Hematopoietic multipotent progenitor cell treated with erythropoietin and hydrocortisone succinate and interleukin-3 and kit ligand, for 8 days (in vitro differentiated cells): ENCODE measurements at places on chromosomes 4 and X.

- DNase-seq = no peak
Observed at GRCh38 chr4:169268951-169269760, 1.6 kb downstream of the SH3RF1 start.

GRCh38 chr4:144298519-144298918, 158.0 kb upstream of the GYPA start:
- DNase-seq = no peak

DNA sequence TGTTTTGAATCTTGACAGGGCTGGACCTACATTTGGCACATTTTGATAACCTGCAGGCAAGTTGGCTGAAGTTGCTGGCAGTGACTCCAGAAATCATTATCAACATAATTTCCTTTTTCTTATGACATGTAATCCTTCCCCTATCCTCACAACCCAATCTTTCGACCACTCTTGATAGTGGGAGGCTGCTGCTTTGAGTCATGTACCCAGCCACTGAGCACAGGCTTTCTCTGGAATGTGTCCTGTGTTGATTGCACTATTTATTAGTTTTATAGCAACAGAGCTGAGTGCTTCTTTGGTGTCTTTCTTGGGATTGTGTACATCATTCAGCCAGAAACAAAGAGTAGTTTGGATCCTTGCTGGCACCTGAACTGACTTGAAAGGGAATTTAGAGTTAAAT, 183.1 kb upstream of the LEF1 start:
- peak; percentile 67 for DNase-seq

- DNase-seq = no peak
Observed at GRCh38 chr4:116332508-116332907, 752.9 kb downstream of the TRAM1L1 start.

- DNase-seq = no peak
Observed at GRCh38 chrX:115650449-115650848, 89.5 kb downstream of the PLS3 start.

DNA sequence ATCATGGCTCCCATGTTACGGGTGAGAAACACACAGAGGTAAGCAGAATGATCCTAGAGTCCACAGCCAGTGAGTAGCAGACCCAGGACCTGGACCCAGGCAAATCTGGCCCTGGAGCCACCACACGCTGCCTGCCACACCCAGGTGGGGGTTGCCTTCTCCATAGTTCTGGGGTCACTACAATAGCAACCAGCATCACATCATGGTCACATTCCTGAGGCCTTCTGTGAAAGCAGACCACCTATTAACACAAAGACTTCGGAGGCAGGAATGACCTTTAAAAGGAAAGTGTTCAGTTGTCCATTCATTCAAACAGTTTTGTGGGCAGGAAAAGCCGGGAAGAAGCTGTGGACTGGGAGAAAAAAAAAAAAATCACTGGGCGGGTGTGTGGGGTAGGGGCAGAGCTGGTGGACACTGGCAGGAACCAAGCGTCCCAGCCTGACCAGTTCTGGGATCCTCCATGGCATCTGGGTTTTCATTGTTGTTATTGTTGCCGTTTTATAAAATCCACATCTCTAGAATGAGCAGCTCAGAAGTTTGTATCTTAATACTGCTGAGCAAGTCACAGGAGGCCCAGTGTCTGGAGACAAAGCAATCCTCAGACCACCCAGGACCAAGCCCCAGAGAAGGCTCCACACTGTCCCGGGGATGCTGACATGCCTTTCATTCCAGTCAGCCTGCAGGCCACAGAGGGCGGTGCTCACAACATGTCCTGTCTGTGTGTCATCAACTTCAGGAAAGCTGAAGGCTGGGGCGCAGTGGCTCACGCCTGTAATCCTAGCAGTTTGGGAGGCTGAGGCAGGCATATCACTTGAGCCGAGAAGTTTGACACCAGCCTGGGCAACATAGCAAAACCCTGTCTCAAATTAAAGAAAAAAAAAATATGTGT, 67.0 kb downstream of the SEL1L3 start:
- DNase-seq = no peak

DNA sequence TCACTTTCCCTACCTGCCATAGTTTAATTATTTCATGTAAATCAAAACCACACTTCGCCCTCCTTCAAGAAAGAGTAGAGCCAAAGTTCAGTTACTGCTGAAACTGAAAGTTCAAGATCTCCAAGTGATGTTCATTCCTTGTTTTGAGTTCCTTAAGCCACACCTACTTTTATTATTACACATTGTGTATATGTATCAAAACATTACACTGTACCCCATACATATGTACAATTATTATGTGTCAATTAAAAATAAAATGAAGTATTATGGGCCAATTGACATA, 892.3 kb upstream of the NDST4 start:
- DNase-seq = no peak

GRCh38 chr4:182103614-182104319, 139.4 kb upstream of the TENM3 start:
- no peak for DNase-seq

GRCh38 chr4:87069037-87069742, 134.4 kb downstream of the AFF1 start:
- no peak for DNase-seq

DNA sequence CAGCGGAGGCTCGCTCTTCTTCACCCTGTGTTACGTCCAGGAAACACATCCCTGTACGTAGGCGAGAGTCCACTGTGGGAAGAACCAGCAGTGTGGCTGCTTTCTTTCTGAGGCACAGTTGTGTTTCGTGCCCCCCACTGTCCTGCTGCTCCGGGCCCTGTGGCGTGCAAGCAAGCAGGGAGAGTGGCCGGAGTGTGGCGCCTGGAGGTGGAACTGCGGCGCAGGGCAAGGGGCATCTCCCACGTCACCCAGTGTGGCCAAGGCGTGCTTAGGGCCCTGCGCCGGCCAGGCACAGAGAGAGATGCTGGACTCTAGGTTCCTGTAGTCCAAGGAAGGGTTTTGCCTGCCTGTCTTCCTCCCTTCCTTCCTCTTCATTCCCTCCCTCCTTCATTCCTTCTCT, 13.3 kb upstream of the PSAPL1 start:
- DNase-seq = no peak

DNA sequence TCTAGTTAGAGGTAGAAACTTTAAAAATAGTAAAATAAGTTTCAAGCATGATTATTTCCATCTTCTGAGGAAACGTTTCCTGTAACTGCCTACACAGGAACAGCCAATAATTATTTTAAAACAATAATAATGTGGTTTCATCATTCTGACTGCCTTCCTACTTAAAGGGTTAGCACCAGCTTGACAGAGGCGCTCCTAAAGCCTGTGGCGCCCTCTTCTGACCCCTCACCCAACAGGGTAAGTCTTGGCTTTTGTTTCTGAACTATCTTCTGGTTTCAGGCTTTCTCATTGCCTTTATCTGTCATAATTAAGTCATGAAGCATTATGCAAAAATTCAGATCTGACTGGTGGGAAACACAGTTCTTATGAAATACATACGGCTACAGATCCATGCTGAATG, 96.7 kb downstream of the ITM2A start:
- DNase-seq = peak; percentile 65

- no peak for DNase-seq
Observed at GRCh38 chrX:98231003-98231402, 1347.3 kb downstream of the RPA4 start.

GRCh38 chr4:48556268-48556667, 66.2 kb downstream of the ZAR1 start:
- DNase-seq = no peak

DNA sequence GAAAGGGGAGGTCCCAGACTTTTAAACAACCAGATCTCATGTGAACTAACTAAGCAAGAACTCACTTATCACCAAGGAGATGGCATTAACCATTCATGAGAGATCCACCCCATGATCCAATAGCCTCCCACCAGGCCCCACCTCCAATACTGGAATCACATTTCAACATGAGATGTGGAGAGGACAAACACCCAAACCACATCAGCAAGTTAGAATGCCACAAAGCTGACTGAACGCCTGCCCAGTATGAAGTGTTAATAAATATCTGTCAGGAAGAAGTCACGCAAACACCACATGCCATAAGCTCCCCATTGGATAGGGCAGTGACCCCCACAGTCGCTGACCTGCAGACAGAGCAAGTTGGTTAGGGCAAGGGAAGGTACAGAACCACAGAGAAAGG, 14.3 kb downstream of the SLC10A6 start:
- no peak for DNase-seq

GRCh38 chr4:89617317-89617716, 219.6 kb downstream of the SNCA start:
- DNase-seq = no peak

DNA sequence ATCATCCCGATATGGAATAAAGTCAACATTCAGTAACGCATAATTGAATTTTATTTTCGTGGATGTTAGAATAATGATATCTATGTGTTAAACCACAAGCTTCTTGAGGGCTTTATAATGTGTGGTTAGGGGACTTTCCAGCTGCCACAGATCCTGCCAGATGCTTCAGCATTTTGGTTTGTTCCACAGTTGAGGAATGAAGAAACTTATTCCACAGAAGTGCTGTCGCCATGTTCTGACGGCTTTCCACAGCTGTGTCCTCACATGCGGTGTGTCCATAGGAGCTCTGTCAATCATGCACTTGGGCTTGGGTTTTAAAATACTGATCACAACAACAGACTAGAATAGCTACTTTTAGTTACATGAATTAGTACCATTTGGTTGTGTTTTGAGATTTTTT, 411.9 kb downstream of the TRIML1 start:
- DNase-seq = no peak

- DNase-seq = no peak
Observed at GRCh38 chr4:34644579-34645115, 1599.7 kb downstream of the ARAP2 start.

DNA sequence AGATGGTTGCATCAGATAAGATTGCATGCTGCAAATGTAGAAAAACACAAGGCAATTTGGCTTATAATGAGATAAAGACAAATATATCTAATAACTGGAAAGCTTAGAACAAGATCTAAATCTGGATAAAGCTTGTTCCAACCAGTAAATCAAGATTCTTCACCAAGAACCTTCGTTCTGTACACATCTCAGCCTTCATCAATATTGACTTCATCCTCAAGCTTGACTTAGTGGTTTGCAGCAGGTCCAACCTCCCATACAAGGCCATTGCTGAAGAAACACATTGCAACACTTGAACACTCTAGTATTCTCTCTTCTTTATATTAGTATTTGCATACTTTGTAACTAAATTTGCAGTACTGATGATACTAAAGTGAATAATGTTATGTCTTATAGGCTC, 407.6 kb downstream of the TLL1 start:
- no peak for DNase-seq

GRCh38 chr4:3293401-3294391, 875 bp downstream of the RGS12 start:
- no peak for DNase-seq

- DNase-seq = no peak
Observed at GRCh38 chr4:41784191-41784979, 35.9 kb upstream of the PHOX2B start.

GRCh38 chr4:168847771-168848502, 162.1 kb downstream of the CBR4 start:
- no peak for DNase-seq

- no peak for DNase-seq
Observed at GRCh38 chr4:14315129-14315528, 687.2 kb upstream of the CPEB2 start.

GRCh38 chr4:74479009-74479408, 34.1 kb downstream of the AREG start:
- no peak for DNase-seq

- DNase-seq = no peak
Observed at GRCh38 chr4:169662206-169662605, 41.8 kb downstream of the CLCN3 start.

- DNase-seq = no peak
Observed at GRCh38 chrX:119189595-119189994, 46.5 kb upstream of the PGRMC1 start.

GRCh38 chr4:153822316-153822715, 33.4 kb upstream of the SFRP2 start:
- no peak for DNase-seq

DNA sequence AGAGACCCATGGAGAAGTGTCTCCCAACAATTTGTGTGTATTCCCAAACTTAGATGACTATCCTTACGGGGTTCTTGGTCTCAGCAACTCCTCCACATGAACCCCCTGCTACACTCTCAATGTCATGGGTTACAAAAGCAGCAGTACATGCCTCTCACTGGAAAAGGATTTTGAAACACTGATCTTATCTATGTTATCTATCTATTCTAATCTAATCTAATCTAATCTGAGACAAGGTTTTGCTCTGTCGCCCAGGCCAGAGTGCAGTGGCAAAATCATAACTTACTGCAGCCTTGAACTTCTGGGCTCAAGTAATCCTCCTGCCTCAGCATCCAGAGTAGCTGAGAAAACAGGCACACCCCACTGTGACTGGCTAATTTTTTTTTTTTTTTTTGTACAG, 19.3 kb downstream of the TSPAN5 start:
- DNase-seq = no peak

GRCh38 chrX:18410038-18410437, 15.4 kb upstream of the CDKL5 start:
- DNase-seq = no peak

- DNase-seq = no peak
Observed at GRCh38 chrX:133254666-133255065, 36.5 kb upstream of the TFDP3 start.

DNA sequence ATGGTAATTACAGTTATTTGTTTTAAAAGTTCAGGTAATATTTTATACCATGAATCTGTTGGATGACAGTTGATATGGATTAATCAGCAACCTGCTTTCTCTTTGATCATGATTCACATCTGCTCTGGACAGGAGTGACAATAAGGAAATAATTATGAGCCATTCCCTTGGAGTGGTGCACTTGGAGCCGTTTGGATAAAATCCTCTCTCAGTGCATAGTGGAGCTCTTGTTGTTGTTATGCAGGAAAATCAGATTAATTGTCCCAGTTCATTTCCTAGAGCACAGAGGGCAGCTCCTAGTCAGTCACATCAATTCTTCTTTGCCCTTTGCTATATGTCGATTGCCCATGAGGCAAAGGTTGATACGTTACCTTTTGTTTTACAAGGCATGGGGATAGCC, 668.3 kb upstream of the NR3C2 start:
- no peak for DNase-seq

- DNase-seq = no peak
Observed at GRCh38 chr4:1465173-1466033, 59.2 kb upstream of the NKX1-1 start.

DNA sequence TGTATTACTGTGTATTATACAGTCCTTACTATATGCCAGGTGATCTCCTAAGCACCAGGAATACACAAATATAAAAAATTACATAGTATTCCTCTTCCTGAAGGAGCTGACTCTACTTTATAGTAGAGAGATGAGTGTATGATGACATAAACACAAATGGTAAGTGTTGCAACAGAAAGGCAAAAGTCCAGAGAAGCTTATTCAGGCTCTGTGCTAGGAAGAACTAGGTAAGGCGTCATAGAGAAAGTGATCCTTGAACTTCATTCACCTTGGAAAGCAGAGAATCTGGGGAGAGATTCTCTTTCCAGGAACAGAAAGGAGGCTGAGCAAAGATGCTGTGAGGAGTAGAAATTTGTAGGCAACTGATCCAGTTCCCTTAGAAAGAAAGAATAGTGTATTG, 115.0 kb upstream of the KCNIP4 start:
- DNase-seq = no peak

- DNase-seq = no peak
Observed at GRCh38 chr4:74466242-74466641, 21.3 kb downstream of the AREG start.

GRCh38 chr4:20662851-20663250, 37.4 kb upstream of the PACRGL start:
- DNase-seq = no peak

GRCh38 chr4:182862141-182862875, 54.9 kb downstream of the DCTD start:
- DNase-seq = no peak

- no peak for DNase-seq
Observed at GRCh38 chr4:175561696-175562095, 250.4 kb downstream of the GPM6A start.
